ENCODE measurements at places on chromosomes 7 and 10.
A peak's percentile ranks its signal among the peaks of the same experiment; 100 is the strongest.

DNA sequence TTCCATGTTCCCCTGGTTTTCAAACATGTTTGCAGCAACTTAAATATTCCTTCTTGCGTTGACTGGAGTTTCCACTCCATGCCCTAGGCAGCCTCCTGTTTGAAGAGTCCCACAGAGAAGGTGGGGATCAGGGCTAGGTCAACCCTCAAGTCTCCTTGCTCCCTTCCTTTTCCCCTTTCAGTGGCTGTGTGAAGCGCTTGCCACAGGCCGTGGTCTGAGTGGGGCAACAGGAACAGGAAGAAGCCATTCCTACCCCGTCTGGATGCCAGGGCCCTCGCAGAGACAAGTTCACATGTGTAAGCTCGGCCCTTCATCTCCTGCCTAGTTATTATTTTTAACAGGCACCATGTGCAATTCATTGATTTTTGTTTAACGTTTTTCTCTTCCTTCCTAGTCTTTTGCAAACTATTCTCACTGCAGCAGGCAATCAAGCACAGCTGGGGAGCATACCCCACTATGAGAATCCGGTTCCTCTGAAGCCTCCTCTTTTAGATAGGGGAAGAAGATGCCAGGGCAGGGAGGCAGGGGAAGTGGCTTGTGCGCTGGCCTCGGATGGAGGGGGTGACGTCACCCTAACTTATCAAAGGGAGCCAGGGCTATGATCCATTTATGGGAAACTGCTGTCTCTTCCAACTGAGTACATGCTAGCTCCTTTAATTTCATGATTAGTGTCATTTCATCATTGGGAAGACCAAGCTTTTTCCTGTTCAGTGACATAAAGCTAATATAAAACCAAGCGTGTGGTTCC is 64.2 kb downstream of the PRLHR start:
- no peak overlapping the region for H3K4me3 ChIP-seq
- peak; percentile 29 for DNase-seq
- no peaks in the 10 kb centered on the region for H3K36me3 ChIP-seq
- no peaks in the 10 kb centered on the region for H3K4me1 ChIP-seq
- no peaks in the 10 kb centered on the region for H3K27me3 ChIP-seq

GRCh38 chr7:100711369-100711768 is 5.4 kb downstream of the POP7 start:
- no peak overlapping the region for H3K4me3 ChIP-seq
- no peaks in the 10 kb centered on the region for H3K27me3 ChIP-seq
- H3K36me3 ChIP-seq: peaks cover 4% of the 10 kb centered on the region
- no peak for DNase-seq

GRCh38 chr10:62266611-62267010 is 2.0 kb downstream of the RTKN2 start:
- peaks cover 17% of the 10 kb centered on the region for H3K27me3 ChIP-seq
- no peaks in the 10 kb centered on the region for H3K36me3 ChIP-seq
- DNase-seq: no peak
- no peak overlapping the region for H3K4me3 ChIP-seq

GRCh38 chr10:116760919-116761318 is 18.6 kb upstream of the HSPA12A start:
- H3K27ac ChIP-seq: no peak overlapping the region
- no peak for DNase-seq
- H3K4me1 ChIP-seq: no peaks in the 10 kb centered on the region
- no peaks in the 10 kb centered on the region for H3K36me3 ChIP-seq
- H3K4me3 ChIP-seq: no peak overlapping the region

DNA sequence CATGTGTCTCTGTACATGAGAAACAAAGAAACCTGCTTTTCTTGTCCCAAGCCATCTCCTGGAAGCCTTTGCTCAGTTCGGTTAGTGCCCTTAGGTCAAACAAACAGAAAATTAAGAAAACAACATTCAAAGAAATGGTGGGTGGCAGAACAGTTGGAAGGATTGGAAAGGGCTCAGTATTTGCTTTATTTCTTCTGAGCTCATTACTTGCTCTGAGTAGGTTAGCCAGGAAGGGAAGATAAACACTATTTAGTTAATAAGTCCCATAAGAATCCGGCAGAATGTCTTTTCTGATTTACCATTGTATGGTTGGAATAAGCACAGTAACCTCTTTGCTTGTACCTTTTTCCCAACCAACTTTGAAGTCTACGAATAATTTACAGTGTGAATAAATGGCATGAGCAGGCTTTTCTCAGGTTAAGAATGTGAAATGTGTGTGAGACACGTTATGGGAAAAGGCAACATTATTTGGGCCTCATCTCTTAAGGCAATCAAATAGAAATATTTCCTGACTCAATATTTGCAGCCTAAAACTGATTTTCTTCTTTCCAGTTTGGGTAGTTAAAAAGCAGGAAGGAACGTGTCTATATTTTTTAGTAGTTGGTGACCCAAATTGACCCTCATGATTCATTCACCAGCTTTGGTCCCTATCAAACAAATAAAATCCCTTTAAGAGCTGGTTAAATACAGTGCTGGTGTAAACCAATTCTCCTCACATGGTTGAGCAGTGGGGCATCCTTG is 158.5 kb downstream of the DKK1 start:
- H3K4me3 ChIP-seq: no peak overlapping the region
- DNase-seq: no peak
- H3K4me1 ChIP-seq: no peaks in the 10 kb centered on the region
- no peaks in the 10 kb centered on the region for H3K36me3 ChIP-seq
- no peaks in the 10 kb centered on the region for H3K27me3 ChIP-seq
- H3K27ac ChIP-seq: no peak overlapping the region

DNA sequence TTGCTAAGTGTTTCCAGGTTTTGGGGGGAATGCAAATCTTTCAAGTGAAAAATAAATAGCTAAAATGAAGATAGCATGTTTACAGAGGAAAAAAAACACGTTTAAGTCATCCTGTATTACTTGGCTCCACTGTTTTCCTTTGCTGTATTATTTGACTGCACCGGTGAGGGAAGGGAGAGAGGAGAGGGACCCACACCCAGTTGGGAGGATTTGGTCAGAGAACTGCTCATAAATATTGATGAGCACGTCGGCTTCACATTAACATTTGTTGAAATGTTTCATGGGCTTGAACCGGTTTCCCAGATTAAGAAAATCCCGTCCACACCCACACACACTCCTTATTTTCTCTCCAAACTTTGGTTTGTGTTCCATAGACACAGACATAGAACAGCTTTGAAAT is 493.8 kb upstream of the MGMT start:
- no peak for DNase-seq
- no peak overlapping the region for H3K27ac ChIP-seq
- H3K4me1 ChIP-seq: no peaks in the 10 kb centered on the region
- no peaks in the 10 kb centered on the region for H3K27me3 ChIP-seq
- no peaks in the 10 kb centered on the region for H3K36me3 ChIP-seq

DNA sequence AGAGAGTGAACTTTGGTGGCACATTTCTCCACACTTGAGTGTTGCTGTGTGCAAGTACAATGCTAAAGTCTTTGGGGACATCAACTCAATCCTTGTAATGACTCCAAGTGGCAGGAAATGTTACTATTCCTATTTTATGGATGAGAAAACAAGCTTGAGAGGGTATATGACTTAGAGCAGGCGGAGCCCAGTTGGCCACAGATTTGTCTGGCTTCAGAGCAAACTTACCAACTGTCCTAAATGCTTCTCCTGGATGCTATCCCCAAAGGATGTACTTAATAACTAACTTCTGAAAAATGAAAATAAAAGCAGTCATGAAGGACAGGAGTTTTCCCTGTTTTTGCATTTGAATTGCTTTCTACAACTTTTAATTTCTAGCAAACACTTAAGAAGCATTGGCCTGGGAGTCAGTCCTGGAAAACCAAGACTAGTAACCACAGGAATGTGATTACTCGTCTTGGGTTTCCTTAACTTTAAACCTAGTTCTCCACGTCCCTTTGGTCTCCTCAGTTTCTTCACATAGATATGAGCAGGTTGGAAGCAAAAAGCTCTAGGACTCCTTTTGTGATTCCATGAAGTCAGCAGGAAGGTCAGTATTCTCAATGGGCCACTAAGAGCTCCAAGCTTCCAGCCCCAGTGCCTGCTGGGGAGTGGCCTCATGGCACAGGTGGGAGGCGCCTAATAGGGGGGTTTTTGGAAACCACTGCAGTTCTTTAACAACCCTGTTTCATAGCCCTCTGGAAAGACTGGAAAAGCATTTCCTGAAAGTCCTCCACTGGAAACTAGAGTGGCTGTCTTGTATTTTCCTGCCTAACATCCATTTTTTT is 140.8 kb downstream of the GLCCI1 start:
- H3K36me3 ChIP-seq: no peaks in the 10 kb centered on the region
- no peak overlapping the region for H3K27ac ChIP-seq
- H3K4me3 ChIP-seq: no peak overlapping the region
- H3K27me3 ChIP-seq: no peaks in the 10 kb centered on the region
- H3K4me1 ChIP-seq: no peaks in the 10 kb centered on the region
- no peak for DNase-seq

GRCh38 chr10:9205558-9205957 is 1151.1 kb downstream of the GATA3 start:
- no peak for DNase-seq
- no peak overlapping the region for H3K4me3 ChIP-seq
- H3K27me3 ChIP-seq: no peaks in the 10 kb centered on the region
- H3K36me3 ChIP-seq: no peaks in the 10 kb centered on the region
- no peak overlapping the region for H3K27ac ChIP-seq

- no peak overlapping the region for H3K27ac ChIP-seq
- DNase-seq: no peak
- H3K36me3 ChIP-seq: no peaks in the 10 kb centered on the region
- H3K4me1 ChIP-seq: no peaks in the 10 kb centered on the region
Measured at GRCh38 chr10:64369885-64370773, 848.9 kb downstream of the REEP3 start.

DNA sequence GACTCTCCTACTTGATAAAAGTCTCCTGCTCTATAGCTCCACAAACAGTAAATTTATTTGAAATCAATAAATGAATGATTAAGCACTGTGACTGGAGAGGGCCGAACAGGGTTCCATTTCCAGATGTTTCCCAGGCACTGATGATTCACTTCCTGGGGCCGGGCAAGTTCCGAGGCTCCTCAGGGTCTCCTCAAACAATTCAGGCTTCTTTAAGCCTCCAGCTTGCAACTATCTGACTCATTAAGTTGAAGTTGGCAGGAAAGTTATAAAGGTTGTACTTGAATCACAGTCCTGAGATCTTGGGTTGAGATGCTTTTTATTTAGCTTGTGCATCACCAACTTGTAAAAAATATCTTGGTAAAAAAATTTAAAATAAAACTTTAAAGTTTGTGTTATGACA is 612.9 kb downstream of the DNAJB6 start:
- no peaks in the 10 kb centered on the region for H3K4me1 ChIP-seq
- H3K27ac ChIP-seq: no peak overlapping the region
- no peaks in the 10 kb centered on the region for H3K27me3 ChIP-seq

DNA sequence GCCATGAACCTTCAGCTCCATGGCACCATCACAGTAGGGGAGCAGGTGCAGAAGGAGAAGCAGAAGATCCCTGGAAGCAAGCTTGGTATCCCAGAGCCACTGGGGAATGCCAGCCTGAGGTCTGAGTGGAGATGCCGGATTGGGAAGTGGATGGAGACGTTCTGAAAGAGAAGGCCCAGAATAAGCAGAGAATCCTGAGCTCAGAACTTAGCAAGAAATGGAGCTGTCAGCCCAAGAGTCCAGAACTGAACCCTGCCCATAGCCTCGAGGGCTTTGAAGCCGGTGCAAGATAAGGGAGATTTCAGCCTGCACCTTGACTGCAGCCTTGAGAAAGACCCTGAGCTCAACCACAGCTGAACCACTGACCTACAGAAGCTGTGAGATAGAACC is 13.9 kb upstream of the GDF10 start:
- H3K36me3 ChIP-seq: no peaks in the 10 kb centered on the region
- H3K4me3 ChIP-seq: no peak overlapping the region
- no peaks in the 10 kb centered on the region for H3K4me1 ChIP-seq
- H3K27ac ChIP-seq: no peak overlapping the region

DNA sequence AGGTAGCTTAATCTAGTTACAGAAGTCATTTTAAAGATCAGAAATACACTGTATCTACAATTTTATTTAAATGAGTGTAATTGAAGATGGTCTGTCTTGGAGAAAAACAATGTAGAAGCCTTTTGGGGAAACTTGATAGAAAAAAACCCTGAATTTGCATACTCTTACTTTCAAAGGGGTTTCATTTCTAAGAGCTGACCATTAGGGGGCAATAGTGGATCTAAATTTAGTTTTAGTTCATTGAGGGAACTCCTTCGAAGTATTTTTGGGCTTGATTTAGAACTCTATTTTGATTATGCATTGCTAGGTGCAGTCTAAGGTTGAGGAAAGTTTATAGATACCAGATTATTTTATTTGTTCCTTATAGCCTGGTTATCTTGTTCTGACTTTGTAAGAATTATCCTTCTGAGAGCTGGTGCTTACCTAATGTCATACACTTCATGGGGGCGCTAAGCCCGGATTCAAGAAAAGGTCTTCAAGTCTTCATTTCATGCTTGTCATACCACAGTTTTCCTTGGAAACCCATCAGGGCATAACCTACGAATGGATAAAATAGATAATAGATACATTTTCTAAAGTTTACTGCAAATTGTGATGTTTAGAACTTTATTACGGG is 69.1 kb upstream of the MXI1 start:
- no peaks in the 10 kb centered on the region for H3K36me3 ChIP-seq
- no peak overlapping the region for H3K4me3 ChIP-seq
- no peaks in the 10 kb centered on the region for H3K27me3 ChIP-seq
- H3K27ac ChIP-seq: no peak overlapping the region

DNA sequence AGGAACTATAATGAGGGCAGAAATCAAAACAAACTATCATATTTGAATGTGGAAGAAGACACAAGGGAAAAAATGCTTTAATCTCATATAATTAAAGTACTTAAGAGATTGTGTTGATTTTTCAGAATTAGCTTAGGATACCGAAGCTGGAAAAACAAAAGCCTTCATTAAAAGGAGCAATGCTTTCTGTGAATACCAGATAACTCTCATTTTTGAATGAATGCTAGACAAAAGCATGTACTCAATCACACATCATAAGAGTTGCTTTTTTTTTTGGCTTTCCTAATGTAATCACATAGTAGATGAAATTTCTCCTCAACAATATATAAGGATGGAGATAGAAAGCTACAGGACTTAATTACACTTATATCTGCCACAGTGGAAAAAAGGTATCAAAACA is 43.3 kb downstream of the CADPS2 start:
- no peaks in the 10 kb centered on the region for H3K36me3 ChIP-seq
- DNase-seq: no peak
- no peaks in the 10 kb centered on the region for H3K27me3 ChIP-seq
- H3K27ac ChIP-seq: no peak overlapping the region
- no peaks in the 10 kb centered on the region for H3K4me1 ChIP-seq

DNA sequence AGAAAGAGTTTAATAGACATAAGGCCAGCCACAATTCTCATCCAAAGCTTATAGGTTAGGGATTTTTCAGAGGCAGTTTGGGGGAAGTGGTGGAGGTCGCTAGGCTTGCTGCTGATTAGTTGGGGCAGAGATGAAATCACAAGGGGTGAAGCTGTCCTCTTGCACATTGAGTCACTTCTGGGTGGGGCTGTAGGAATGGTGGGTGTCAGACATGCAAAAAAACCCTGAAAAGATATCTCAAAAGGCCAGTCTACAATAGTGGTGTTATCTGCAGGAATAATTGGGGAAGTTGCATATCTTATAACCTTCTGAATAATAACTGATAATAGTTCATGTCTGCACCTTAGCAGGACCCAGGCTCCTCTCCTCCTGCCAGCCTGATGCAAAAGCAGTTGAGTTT is 2.1 kb downstream of the FAM24B start:
- DNase-seq: no peak
- no peaks in the 10 kb centered on the region for H3K4me1 ChIP-seq
